Stimulated activated CD8-positive, alpha-beta memory T cell treated with anti-CD3 and anti-CD28 coated beads, Interleukin-7, amount 100 ng/mL, for 1 hour (primary cell): ENCODE measurements at places on chromosomes 6 and 20.
A peak's percentile ranks its signal among the peaks of the same experiment; 100 is the strongest.

- DNase-seq = no peak
These were observed 125.4 kb downstream of the FYN start for GRCh38 chr6:111747829-111748228.

GRCh38 chr6:31525932-31526591 is 2.7 kb upstream of the MCCD1 start:
- DNase-seq = no peak

GRCh38 chr6:135504734-135505133 is 7.2 kb upstream of the AHI1 start:
- DNase-seq = no peak

DNA sequence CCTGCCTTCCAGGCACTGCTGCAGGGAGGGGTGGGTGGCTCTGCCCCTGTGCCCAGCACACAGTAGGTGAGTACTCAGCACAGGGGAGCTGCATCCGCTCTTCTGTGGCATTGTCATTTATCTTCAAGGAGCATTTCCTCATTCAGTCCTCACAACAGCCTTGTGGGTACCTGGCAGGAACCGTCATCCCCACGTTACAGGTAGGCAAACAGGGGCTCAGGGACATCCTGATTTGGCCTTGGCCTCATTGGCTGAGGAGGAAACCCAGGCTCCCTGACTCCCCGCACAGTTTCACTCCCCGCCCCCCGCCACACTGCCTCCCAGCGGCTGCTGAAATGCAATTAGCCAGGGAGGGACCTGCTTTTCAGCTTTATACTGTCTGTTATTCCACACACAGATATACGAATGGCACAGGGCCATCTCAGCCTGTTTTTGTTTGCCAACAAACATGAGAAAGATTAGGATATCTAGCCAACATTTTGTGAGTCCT is 24.2 kb upstream of the PNPLA1 start:
- no peak for DNase-seq

DNA sequence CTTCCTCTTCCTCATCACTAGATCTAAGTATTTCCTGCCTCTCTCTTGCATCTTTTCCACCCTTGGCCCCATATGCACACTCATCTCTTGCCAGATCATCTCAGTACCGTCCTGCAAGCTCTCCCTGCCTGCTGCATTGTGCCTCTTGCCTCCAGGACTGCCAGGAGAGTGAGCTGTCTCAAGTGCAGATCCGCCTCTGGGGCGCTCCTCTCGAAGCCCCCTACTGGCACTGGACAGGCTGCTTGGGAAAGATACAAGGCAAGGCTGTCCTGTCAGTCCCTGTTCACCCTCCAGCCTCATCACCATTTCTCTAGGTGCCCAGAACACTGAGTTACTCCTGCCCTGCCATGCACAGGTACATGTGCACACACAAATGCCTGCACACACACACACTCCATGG is 10.2 kb downstream of the SYNDIG1 start:
- DNase-seq = no peak

GRCh38 chr6:134427721-134428120 is 109.8 kb upstream of the SGK1 start:
- no peak for DNase-seq

GRCh38 chr6:5143634-5144311 is 58.6 kb downstream of the PPP1R3G start:
- peak; percentile 83 for DNase-seq

GRCh38 chr6:123802351-123802696 is 1.3 kb upstream of the NKAIN2 start:
- no peak for DNase-seq

DNA sequence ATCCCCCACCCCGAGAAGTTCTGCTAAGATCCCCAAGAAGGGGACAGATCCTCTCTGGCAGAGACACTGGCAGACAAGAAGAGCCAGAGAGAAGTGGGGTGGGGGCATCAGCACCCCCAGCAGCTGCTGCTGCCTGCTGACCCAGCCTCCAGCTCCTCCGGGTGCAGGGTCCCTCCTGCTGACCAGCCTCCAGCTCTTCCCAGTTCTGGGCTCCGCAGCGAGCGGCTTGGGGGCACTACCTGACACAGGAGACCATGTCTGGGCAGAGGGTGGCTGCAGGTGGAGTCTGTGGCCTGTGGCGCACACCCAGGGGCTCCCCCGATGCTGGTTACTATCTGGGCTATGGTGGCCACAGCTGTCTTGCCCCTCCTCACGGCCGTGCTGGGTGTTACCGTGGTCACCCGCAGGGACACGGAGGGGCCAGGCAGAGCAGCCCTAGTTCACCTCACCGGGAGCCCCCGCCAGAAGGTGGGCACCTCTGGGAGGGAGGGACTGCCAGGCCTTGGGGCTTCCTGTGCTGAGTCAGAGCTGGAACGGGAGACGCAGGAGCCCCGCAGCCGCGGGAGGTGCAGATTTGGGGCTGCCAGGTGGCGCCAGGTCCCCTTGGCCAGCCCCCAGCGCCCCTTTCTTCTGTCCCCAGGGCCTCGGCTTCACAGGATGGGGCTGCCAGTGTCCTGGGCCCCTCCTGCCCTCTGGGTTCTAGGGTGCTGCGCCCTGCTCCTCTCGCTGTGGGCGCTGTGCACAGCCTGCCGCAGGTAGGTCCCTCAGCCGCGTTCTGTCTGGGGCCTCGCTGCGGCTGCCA is 630 bp downstream of the LIME1 start:
- DNase-seq = peak; percentile 29

DNA sequence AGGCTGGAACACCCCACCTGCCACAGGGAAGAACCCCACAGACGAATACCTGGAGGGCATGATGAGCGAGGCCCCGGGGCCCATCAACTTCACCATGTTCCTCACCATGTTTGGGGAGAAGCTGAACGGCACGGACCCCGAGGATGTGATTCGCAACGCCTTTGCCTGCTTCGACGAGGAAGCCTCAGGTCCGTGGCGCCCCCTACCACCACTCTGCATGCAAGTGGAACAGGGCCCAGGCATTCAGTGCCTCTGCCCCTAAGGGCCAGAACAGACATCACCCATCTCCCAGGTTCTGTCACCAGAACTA is 6.6 kb downstream of the MYL9 start:
- no peak for DNase-seq

DNA sequence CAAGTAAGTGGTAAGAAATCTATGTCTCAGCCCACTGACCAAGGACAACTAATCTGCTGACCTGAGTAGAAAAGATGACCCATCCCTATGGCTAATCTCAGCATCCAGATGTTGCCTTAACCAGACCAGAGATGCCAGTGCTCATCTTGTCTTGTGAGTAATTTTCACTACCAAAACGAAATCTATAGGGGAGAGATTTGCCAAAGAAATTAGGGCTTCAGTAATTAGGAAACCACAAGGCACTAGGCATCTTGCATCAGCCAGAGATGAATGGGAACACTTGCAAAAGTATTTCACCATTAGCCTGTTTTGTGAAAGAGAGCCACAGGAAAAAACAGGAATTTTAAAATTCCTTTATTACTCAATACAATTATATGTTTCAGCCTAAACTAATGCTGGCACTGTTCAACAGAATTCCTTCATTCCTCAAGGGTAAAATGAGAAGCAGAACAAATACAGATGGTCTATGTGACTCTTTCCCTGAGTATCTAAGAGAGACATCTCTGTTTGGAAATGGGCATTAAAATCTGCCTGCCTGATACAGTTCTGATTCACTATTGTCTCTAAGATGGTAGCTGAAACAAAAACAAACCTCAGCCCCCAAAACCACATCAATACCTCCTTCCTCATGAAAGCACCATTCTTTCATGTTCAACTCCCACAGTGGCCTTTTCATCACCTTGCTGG is 87.8 kb downstream of the GMDS start:
- no peak for DNase-seq

DNA sequence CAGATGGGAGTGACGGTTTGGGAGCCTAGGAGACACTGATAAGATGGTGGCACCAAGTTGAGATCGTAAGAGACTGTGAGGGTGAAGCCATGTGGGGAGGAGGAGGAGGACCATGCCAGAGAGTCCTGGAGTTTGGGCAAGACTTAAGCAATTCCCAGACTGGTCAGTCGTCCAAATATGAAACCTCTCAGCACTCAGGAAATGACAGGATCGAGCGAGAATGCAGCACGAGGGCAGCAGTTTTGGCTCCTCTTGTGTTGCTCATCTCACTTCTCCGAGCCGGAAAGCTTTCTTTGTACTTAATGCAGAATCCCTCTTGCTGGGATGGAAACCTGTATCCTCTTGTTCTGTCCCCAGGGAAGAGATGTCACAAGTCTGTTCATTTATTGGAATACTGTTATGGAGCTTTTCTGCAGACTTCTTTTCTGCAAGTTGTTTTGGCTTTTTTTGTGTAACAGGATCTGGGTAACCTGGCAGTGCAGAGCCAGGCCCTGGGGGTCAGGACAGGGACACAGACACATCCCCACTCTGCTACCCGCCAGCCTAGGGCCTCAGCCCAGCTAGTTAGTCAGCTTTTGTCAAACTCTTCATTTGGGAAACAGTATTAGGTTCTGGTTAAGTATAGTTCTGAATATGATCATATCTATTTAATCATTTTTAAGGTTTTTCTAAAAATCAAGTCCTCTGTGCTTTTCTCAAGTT is 34.3 kb downstream of the FNDC1 start:
- no peak for DNase-seq

- no peak for DNase-seq
These were observed 20.2 kb downstream of the MAP3K4 start for GRCh38 chr6:161011492-161012480.

DNA sequence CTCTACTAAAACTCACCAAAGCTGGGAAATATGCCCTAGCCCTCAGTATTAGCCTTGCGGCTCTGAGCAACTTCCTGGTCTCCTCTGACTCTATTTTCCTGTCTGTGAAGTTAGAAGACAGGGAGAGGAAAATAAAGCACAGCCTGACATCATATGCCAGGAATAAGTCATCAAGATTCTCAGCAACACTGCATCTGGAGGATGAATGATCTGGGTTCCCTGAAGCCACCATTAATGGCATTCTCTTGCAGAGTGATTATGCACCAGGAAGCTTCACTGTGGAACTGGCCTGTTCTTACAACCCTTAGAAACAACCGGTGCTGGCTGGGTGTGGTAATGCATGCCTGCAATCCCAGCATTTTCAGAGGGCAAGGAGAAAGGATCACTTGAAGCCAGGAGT is 12.4 kb downstream of the ADGRF5 start:
- DNase-seq = no peak

DNA sequence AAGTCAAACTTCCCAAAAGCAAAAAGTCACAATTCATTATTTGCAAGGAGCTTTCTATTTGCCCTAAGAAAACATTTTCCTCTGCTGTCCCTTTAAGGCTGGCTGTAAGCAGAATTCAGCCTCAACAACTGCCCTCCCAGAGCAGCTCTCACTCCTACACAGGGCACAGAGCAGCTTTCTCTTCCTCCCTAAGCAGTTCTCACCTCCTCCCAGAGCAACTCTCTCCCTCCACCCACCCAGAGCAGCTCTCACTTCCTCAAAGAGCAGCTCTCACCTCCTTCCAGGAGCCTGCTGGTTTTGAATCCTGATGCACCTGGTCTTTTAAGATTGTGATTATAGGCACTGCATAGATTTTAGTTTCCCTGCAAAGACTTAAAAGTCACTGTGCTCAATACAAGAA is 120.6 kb upstream of the TMEM181 start:
- no peak for DNase-seq

- DNase-seq = no peak
These were observed 139.5 kb downstream of the C6orf58 start for GRCh38 chr6:127716465-127716864.

DNA sequence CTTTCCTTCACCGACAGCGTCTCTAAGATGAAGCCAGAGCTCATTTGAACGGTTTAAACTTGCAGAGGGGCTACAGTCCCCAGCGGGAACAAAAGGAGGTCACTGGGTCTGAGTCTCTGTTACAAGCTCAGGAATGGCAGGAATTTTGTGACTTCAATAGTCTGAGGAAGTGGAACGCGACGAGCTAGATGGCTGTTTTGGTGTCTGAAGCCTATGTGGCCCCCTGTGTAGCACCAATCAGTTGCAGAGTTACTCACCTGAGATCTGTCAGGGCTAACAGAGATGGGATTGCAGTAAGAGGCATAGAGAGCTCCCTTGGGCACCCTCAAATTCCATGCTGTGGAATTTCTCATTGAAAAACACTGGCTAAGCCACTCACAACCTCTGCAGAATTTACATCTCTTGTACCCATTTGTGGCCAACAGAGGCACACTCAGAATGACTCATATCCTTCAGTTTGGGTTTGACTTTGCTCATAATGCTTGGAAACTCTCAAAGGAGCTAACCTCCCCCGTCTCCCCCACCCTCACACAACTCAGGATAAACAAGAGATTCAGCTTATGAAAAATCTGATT is 7.1 kb upstream of the TCP11 start:
- DNase-seq = no peak

DNA sequence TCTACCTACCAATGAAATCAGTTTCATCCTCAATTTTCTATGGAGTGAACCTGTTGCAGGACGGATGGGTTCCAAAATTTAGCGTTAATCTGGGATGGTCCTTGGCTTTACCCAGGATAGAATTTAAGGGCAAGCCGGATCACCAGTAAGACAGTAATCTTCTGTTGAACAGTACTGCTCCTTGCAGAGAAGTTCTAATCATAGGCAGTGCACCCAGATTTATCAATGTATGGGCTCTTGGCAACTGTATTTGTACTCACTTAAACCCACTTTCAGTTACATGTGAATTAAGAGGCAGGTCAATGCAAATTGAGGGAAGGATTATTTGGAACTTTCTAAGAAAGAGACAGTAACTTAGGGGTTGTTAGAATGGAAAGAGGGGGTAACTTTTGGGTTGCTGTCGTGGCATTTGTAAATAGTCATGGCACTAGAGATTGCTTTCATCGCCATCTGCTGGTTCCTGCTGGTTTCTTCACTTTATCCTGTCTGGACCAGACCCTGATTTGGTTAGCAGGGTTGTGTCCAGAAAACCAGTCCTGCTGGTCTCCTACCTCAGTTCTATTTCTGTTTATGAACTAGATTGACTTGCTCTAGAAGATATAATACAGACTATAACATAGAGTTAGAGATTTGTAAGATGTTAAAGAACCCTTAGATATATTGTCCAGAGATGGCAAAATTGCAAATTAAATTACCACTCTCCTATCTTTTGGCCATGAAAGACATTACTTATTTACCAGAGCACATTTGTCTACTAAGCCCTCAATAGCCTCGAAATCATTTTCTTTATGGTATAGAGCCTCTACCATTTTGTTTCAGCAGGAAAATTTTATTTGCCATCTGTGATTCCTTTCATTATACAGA is 646.3 kb downstream of the UTRN start:
- no peak for DNase-seq

GRCh38 chr6:136073216-136073615 is 176.9 kb downstream of the MTFR2 start:
- DNase-seq = no peak

- no peak for DNase-seq
These were observed 17.8 kb downstream of the NCOA7 start for GRCh38 chr6:125808591-125808990.

DNA sequence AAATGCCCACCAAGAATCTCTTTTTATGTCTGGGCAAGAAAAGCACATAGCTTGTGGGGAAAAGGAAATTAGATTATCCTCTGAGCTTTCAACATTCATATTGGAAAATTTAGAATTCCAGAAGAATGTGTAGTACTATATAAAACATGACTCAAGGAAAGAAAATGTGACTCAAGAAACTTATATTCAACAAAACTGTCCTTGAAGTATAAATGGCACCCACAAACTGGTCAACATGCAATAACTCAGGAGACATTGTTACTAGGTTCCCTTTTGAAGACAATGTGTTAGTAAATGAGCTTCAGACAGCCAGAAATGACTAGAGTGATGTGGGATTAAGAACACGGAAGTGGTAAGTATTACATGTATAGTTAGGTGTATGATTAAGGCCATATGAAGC is 26.1 kb upstream of the TINAG start:
- no peak for DNase-seq
